Left renal cortex interstitium (tissue), 4 donors: ENCODE measurements at places on chromosomes 1 and 21. TPM values are rescaled to one million over a fixed set of nuclear protein-coding genes. Genes with fewer than 3 reads are reported as not detected.

The SPRR2A gene
- polyA plus RNA-seq = not detected

The MCM3AP gene
- 68.0 TPM for polyA plus RNA-seq

The BCAR3 gene
- polyA plus RNA-seq = 28.9 TPM

The CRP gene
- not detected for polyA plus RNA-seq

The NECTIN4 gene
- polyA plus RNA-seq = 4.4 TPM

The ILF2 gene
- polyA plus RNA-seq = 289 TPM

The ATP6V1G3 gene
- polyA plus RNA-seq = 5.8 TPM

The ANGPTL3 gene
- 8.3 TPM for polyA plus RNA-seq

The KIF2C gene
- polyA plus RNA-seq = 24.6 TPM

The KCNE2 gene
- 0.83 TPM for polyA plus RNA-seq

The MYBPH gene
- polyA plus RNA-seq = 0.29 TPM

The RNU1-4 gene
- 2.1 TPM for polyA plus RNA-seq

The KCNK1 gene
- polyA plus RNA-seq = 7.2 TPM

The NTRK1 gene
- polyA plus RNA-seq = 1.0 TPM

The CHRM3 gene
- 7.7 TPM for polyA plus RNA-seq

The C1orf52 gene
- polyA plus RNA-seq = 37.9 TPM

The GBP4 gene
- polyA plus RNA-seq = 14.6 TPM

The TNFAIP8L2 gene
- 1.4 TPM for polyA plus RNA-seq

The CLEC20A gene
- polyA plus RNA-seq = 0.42 TPM

The TMEM69 gene
- 61.8 TPM for polyA plus RNA-seq
